ENCODE measurements at places on chromosomes 1 and 21. TPM values are rescaled to one million over a fixed set of nuclear protein-coding genes. Genes with fewer than 3 reads are reported as not detected.

- peak overlapping the region; percentile 76 for H3K27ac ChIP-seq
- no peaks in the 10 kb centered on the region for H3K36me3 ChIP-seq
- peaks cover 43% of the 10 kb centered on the region for H3K4me1 ChIP-seq
- DNase-seq: no peak
- peak overlapping the region; percentile 91 for H3K4me3 ChIP-seq
These were observed 2.6 kb downstream of the EDARADD start for GRCh38 chr1:236396665-236397043.

DNA sequence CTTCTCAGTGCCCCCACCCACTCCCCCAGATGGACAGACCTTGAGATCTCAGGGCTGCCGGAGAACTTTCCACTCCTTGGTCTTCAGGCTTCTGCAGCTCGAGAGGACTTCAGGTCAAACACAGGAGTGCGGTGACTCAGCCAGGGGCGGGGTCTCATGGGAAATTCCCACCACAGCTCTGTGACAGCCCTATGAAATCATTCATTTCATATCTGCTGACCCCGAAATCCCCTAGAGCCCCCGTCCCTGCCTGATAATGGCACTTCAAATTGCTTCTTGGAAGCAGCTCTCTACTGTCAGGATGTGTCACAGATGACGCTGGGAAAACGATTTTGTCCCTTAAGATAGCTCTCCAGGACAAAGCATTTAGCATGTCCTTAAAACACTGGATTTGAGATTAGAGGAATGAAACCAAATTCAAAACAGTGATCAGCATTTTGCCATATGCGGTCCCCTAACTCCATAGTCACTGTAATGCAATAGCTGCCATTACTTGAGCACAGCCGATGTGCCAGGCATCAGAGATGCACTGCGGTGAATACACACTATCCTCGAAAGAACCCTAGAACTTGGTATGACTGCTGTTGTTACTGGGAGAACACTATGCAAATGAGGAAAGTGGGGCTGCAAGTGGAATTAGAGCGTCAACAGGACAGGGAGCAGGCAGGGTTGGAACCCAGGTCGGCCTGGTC lies at the start of gene TNFRSF9:
TNFRSF9 (minus strand) TSS at position 95 of the 692 bp plus-strand sequence. CDS start 845 bp downstream, outside the sequence.
- H3K4me1 ChIP-seq: peaks cover 39% of the 10 kb centered on the region
- H3K27me3 ChIP-seq: peaks cover 6% of the 10 kb centered on the region
- H3K27ac ChIP-seq: peak within 1 kb of the TSS; percentile 58
- DNase-seq: no peak

DNA sequence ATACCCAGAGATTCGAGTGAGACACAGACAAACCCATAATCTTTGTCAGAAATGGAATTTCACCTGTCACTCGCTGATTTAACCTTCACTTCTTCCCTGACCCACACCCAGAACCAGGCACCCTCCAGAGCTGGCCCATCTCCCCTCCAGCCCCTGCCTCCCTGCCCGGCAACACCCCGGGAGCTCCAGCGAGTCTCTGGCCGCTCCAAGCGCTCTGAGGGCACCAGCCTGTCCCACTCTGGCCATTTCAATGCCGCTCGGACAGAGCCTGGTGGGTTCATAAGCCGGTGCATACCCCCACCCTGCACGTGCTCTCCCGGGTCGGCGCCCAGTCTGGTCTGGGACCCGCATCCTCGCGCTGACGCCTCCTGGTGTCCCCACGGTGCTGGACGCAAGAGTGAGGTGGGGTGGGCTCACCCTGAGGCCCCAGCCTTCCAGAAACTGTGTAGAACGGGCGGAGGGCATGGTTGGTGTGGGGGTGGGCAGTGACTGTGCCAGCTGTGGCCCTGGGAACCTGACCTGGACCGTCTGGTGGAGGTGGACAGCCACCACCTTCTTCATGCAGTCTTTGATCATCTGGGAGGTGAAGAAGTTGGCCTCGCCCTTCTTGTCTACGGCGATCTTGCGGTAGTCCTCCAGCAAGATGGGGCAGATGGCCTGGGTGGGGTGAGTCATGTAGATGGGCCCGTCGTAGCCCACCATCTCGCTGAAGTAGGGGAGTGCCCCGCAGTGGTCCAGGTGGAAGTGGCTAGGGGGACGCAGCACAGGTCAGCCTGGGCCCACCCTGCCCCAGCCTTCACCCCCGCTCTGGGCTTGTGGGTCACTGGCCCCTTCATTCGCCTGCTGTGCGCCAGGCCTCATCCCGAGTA lies 5.4 kb downstream of the INTS11 start:
- no peak overlapping the region for H3K27ac ChIP-seq
- H3K4me1 ChIP-seq: peaks cover 27% of the 10 kb centered on the region
- peaks cover 2% of the 10 kb centered on the region for H3K27me3 ChIP-seq
- no peak overlapping the region for H3K4me3 ChIP-seq

- peaks cover 40% of the 10 kb centered on the region for H3K4me1 ChIP-seq
- H3K27me3 ChIP-seq: no peaks in the 10 kb centered on the region
- H3K36me3 ChIP-seq: no peaks in the 10 kb centered on the region
- H3K27ac ChIP-seq: peak overlapping the region; percentile 7
These were observed 13.6 kb downstream of the MTF1 start for GRCh38 chr1:37845786-37846185.

- no peaks in the 10 kb centered on the region for H3K36me3 ChIP-seq
- H3K4me3 ChIP-seq: no peak overlapping the region
- H3K4me1 ChIP-seq: no peaks in the 10 kb centered on the region
- H3K27me3 ChIP-seq: peaks cover 10% of the 10 kb centered on the region
- DNase-seq: no peak
These were observed 66.0 kb downstream of the BACE2 start for GRCh38 chr21:41233916-41234315.

DNA sequence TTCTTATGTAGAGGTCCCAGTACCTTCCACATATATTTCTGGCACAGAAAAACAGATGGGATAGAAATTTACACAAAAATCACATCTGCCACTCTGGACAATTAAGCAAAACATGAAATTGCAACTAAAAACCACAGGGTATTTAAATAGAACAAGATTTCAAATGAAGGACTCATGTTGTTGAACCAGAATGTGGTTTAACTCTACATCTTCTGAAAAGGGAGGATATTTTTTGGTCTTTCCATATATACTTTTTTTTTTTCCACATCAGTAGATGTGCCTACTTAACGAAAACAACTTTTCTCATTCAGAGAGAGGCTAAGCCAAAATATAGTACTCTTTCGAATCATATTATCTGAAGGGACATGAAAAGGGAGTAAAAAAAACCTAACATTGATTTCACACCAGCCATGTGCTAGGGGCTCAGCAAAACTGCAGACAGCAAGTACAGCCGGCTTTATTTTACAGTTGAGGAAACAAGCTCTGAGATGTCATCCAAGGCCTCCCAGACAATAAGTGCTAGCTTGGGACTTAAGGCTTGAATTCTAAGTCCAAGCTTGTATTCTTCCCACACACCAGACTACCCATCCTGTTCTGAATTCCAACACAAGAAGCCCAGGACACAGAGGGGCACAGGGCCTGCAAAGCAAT lies 208.9 kb downstream of the PBX1 start:
- H3K27me3 ChIP-seq: peaks cover 14% of the 10 kb centered on the region
- no peak overlapping the region for H3K27ac ChIP-seq
- no peak overlapping the region for H3K4me3 ChIP-seq
- no peaks in the 10 kb centered on the region for H3K4me1 ChIP-seq
- no peaks in the 10 kb centered on the region for H3K36me3 ChIP-seq

DNA sequence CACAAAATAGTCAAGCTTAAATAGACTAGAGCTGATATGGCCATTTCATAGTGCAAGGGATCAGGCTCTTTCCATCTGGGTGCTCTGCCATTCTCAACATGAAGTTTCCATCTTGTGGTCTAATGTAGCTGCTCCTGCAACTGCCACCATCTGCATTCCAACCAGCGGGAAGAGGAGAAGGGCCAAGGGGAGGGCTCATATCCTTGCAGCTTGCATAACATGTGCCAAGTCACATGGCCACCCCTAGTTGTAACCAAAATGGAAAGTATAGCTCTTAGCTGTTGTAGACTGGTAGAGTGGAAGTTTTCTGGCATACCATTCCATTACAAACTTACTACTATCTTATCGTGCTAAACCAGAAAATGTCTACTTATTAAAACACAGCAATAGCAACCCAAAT lies 38.9 kb upstream of the IVNS1ABP start:
- DNase-seq: no peak
- no peak overlapping the region for H3K27ac ChIP-seq
- H3K27me3 ChIP-seq: peaks cover 2% of the 10 kb centered on the region
- H3K4me1 ChIP-seq: no peaks in the 10 kb centered on the region
- no peak overlapping the region for H3K4me3 ChIP-seq

GRCh38 chr1:216855810-216856209 lies 132.6 kb upstream of the ESRRG start:
- no peaks in the 10 kb centered on the region for H3K4me1 ChIP-seq
- H3K27me3 ChIP-seq: no peaks in the 10 kb centered on the region
- H3K36me3 ChIP-seq: no peaks in the 10 kb centered on the region
- no peak for DNase-seq
- H3K27ac ChIP-seq: no peak overlapping the region
- H3K4me3 ChIP-seq: no peak overlapping the region

DNA sequence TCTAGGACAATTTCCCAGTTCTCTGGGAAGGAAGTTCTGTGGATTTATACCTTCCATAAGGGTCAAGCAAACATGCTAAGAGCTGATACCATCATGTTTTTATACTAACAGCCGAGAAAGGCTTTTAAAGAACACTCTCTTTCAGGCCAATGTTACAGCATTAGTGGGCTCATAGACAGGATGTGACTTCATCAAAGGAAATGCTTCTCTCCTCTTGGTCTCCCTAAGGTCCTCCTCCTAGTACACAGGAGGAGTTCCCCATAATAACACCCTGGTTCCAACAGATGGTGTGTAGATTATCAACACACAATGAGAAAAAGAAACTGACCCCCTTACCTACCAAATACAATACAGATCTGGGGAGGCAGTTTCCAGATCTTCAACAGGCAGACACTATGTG lies 26.7 kb upstream of the GLIS1 start:
- H3K4me3 ChIP-seq: peak overlapping the region; percentile 74
- DNase-seq: peak; percentile 50
- H3K4me1 ChIP-seq: peaks cover 34% of the 10 kb centered on the region
- H3K27me3 ChIP-seq: no peaks in the 10 kb centered on the region

GRCh38 chr1:14782741-14783591 lies 184.5 kb downstream of the KAZN start:
- no peak overlapping the region for H3K4me3 ChIP-seq
- peaks cover 3% of the 10 kb centered on the region for H3K27me3 ChIP-seq
- no peak overlapping the region for H3K27ac ChIP-seq
- H3K4me1 ChIP-seq: peaks cover 7% of the 10 kb centered on the region
- H3K36me3 ChIP-seq: no peaks in the 10 kb centered on the region
- no peak for DNase-seq

DNA sequence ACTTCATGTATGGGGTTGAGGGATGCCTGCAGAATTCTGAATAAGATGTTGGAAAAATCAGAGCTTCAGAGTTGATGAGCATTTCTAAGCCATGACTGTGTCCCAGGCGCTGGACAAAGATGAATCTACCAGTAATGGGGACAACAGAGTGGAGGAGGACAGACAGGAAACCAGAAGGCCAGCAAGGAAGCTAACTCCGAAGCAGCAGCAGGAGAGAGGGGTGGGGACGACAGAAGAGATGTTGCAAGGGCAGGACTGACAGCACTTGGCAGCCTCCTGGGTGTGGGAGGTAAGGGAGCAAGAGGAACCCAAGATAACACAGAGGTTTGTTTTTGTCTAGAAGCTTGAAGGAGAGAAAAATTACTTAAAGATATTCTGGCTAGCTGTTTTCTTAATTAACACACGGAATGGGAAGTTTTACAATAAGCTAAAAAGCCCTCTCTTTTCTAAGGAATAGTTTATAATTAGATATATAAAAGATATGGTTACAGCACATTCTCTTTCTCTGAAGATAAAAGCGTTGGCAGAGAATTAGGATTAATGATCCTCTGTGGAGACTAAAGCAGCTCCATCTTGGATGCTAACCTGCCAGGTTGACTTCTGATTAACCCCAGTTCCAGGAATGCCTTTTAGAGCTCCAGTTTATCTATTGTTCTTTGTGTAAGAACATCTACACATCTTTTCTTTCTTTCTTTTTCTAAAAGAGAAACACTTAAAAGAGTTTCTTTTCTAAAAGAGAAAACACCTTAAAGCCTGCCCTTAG lies 92.7 kb downstream of the TENT5C start:
- no peaks in the 10 kb centered on the region for H3K4me1 ChIP-seq
- H3K36me3 ChIP-seq: no peaks in the 10 kb centered on the region
- H3K4me3 ChIP-seq: no peak overlapping the region
- DNase-seq: no peak
- no peak overlapping the region for H3K27ac ChIP-seq

GRCh38 chr1:208166340-208167138 lies 77.6 kb downstream of the PLXNA2 start:
- no peak for DNase-seq
- H3K36me3 ChIP-seq: no peaks in the 10 kb centered on the region
- H3K27ac ChIP-seq: no peak overlapping the region
- no peak overlapping the region for H3K4me3 ChIP-seq

- no peak overlapping the region for H3K27ac ChIP-seq
- H3K36me3 ChIP-seq: no peaks in the 10 kb centered on the region
- no peak for DNase-seq
- H3K27me3 ChIP-seq: peaks cover 2% of the 10 kb centered on the region
These were observed 7.5 kb downstream of the TNFSF18 start for GRCh38 chr1:173043253-173043652.

DNA sequence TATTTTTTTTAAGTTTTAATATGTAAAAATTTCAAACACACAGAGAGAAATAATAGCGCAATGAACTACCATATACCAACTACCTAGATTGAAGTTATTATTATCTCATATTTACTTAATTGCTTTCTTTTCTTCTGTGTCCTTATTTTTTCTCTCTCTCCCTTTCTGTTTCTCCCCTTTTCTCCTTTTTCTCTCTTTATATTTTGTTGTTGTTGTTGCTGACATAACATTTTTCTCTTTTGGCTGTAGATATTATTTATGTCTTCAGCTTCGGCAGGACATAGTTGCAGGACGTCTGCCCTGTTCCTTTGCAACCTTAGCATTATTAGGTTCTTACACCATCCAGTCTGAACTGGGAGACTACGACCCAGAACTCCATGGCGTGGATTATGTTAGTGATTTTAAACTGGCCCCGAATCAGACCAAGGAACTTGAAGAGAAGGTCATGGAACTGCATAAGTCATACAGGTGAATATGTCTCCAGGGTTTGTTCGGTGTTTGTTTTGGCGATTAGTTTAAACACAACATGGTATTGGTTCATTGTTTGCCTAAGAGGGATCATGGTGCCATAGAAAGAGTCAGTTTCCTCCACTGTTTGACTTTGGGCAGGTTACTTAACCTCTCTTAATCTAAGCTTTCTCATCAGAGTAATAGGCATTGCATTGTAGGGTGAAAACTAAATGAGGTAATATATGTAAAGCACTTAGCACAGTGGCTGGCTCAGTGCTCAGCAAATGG lies 103.8 kb downstream of the EPB41 start:
- H3K4me1 ChIP-seq: peaks cover 17% of the 10 kb centered on the region
- no peak overlapping the region for H3K4me3 ChIP-seq
- no peak for DNase-seq
- H3K27ac ChIP-seq: peak overlapping the region; percentile 47
- no peaks in the 10 kb centered on the region for H3K27me3 ChIP-seq

Gene KRTAP19-3
- not detected for polyA plus RNA-seq

Gene FAM167B
- 0.53 TPM for polyA plus RNA-seq

Gene RAD54L
- 0.90 TPM for polyA plus RNA-seq

Gene PBXIP1
- polyA plus RNA-seq: 45.1 TPM

Gene CHRNB2
- polyA plus RNA-seq: 0.07 TPM

Gene TMEM125
- not detected for polyA plus RNA-seq

Gene MXRA8
- not detected for polyA plus RNA-seq

Gene TP73
- not detected for polyA plus RNA-seq

Gene CENPF
- polyA plus RNA-seq: not detected

Gene FNDC10
- 1.4 TPM for polyA plus RNA-seq
